ENCODE measurements at places on chromosomes 11 and 22.

DNA sequence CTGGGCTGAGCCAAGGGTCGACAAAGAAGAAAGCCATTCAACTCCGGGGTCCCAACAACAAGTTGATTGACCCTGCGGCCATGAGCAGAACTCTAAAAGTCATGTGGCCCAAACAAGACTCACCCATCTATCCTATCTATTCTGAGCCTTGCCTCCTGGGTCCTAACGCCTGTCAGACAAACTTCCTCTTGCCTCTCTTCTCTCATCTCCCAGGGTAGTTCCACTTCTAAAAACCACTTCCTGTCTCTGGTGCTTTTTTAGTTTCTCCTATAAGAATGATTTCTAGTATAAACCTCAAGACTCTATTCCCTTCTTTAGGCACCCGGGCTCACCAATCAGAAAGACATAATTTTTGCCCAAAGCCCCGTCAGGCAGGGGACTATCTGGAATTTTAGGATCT is 530.2 kb downstream of the DLG2 start:
- DNase-seq = no peak

DNA sequence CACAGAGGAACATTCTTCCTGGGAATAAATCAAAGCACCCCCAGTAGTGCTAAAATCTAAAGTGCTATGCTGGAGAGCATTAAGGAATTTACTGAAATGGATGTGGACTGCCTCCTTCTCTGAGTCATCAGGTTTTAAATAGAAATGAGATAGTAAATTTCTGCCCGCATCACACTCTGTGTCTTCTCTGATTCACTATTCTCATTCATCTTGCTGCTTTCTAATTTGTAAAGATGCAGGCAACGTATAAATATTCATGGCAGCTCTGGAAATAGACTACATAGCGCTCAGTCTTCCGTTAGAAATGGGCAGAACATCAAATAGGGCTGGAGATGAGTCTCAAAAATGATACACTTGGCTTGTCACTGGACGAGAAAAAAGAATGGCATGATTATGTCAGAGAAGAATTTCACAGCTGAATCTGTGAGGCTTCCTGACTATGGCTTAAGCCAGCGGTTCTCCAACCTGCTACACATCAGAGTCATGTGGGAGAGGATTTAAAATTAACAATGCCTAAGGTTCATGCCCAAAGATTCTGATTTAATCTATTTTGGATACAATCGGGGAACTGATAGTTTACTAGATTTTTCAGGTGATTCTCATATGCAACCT is 178.2 kb downstream of the LRRC4C start:
- no peak for DNase-seq

GRCh38 chr22:29300807-29301601 is 5.4 kb upstream of the GAS2L1 start:
- DNase-seq = no peak

DNA sequence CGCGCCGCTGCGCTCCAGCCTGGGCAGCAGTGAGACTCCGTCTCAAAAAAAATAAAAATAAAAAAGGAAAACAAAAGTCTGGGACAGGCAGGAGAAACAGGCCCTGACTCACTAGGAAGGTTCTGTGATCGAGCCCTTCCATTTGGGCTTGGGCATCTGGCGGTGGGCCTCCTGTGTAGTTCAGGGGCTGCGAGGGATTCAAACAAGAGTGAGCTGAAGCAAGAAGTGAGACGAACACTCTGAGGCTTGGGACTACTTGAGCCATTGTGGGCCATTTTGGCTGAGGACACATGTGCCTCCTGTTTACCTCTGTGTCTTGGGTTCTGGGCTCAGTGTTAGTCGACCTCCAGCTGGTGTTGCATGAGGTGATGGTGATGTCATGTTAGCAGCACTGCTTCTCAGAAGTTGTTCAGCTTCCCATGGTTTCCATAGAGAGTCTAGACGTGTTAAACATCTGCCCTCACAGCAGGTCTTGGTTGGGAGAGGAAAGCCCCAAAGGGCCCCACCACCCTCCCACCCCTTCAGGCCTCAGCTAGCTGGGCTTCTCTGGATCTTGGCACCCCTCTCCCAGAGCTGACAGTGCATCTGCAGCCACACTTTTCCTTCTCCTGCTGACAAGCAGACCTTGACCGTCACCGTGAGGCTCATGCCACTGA is 57.8 kb downstream of the MED15 start:
- peak; percentile 58 for DNase-seq

GRCh38 chr11:122642971-122643370 is 12.6 kb upstream of the UBASH3B start:
- no peak for DNase-seq

DNA sequence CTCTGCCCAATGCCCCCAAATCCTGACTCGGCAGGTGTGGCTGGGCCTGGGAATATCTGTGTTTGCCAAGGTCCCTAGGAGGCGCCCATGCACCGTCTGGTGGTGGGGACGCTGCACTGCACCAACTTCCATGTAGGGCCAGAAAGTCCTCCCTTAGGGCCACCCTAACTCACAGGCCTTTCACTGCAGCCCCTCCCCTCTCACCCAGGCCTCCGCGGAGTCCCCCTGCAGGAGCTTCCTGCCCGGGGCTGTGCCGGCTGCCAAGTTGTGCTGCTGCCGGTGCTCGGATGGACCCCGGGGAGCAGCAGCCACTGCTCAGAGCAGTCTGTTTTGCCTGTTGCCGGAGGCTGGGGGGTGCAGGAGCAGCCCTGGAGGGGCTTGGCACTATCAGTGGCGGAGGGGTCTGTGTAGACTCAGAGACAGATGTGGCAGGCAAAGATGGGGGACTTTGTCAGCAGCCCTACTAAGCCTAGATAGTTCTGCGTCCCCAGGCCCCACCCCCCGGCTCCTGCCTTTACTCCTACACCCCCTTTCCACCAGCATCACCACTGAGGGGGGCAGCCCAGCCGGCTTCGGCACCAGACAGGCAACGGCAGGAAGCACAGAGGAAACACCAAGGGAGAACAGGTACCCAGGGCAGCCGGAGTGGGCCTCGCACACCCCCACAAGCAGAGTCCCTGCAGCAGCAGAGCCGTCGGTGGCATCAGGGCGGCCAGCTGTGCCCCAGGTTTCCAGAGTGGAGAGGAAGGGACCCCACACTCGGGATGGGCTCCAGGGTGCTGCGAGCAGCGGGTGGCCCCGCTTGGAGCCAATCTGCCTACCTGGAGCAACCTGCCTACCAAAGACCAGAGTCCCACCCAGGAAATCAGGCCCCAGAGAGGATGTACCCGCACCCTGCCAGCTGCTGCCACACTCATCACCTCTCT is 124.3 kb downstream of the TRIM29 start:
- DNase-seq = no peak

DNA sequence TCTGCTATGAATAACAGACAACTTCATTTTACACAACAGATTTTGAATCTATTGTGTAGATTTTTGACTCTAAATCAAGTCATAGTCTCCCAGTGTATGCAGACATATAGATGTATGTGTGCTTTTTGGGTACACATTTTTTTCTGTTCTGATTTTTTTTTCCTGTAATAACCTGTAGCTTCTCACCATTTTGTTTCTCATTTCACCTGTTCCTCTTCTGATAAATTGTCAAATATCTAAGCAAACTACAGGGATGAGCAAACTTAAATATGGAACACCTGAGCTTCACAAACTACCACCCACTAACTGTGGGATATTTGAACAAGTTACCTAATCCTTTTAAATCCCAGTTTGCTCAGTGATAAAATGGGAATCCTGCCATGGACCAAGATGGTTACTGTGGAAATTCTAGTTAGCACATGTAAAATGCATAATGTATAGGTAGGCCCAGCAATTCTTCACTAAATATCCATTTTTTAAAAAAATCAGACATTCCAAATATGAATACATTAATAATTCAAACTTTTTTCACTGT is 15.7 kb downstream of the LGR4 start:
- DNase-seq = no peak

DNA sequence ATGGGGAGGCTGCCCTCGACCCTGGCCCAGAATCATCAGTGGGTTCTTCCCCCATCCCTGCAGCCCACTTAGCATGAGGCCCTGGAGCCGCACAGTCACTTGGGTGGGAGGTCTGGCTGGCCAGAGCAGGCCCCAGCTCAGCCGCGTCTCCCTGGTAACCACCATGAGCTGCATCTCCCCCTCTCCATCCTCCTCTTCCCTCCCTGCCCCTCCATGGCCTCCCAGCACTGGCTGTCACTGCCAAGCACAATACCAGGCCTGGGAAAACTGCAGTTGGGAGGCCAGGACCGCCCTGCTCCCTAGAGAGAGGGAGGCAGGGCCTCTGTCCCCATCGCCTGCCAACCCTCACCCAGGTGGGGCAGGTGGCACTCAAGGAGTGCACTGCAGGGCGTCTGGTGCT is 8.0 kb downstream of the CSDC2 start:
- DNase-seq = no peak

- no peak for DNase-seq
These were observed 402.8 kb downstream of the NXPE2 start for GRCh38 chr11:115080923-115081680.

GRCh38 chr11:125941619-125942611 is 3.9 kb upstream of the VSIG10L2 start:
- DNase-seq = no peak

GRCh38 chr11:65663639-65664200 is 1.0 kb upstream of the RELA start:
- DNase-seq = no peak

GRCh38 chr11:128886406-128887124 is 4.6 kb upstream of the KCNJ5 start:
- no peak for DNase-seq

GRCh38 chr11:93654226-93654625 is 7.3 kb upstream of the CEP295 start:
- no peak for DNase-seq

- DNase-seq = no peak
These were observed 10.8 kb downstream of the RPS6KA4 start for GRCh38 chr11:64369440-64370421.

DNA sequence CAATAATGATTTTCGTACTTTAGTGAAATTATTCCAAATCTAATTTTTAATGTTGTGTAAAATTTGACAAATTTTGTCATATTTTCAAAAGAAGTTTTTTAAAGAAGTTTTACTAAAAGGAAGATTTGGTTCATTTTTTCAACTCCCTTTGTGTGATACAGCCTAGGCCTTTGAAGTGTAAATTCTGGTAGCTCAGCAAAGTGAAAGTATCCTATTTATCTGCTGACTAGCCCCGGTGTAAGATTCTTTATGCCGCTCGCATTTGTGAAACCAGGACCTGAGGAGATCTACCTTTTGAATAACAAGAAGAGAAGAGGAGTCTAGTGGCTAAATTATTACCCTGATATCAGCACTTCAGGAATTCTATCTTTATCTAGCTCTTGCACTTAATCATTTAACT is 177.4 kb downstream of the JRKL start:
- no peak for DNase-seq

- DNase-seq = no peak
These were observed 6.0 kb upstream of the TMEM123 start for GRCh38 chr11:102458548-102458947.

- DNase-seq = peak; percentile 38
These were observed 81.6 kb downstream of the PDHX start for GRCh38 chr11:34997952-34998528.

DNA sequence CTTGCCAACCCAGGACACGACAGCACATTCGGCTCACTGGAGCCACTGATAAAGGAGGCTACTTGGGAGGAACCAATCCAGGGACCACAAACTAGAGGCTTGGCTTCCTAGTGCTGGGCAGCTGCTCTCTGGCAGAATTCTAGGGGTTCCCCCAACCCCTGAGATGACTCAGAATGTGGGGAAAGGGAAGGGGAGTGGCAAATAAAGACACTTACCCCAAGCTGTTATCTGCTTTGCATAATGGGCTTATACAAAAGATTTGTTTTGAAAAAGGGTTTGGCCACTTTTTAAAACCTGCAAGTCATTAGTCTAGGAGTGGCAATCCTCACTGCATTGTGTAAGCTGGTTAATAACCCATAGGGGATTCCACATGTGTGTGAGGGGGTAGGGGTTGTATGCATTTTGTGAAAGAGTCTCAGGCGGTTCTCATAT is 64.1 kb upstream of the LMO1 start:
- no peak for DNase-seq

GRCh38 chr22:49464037-49464436 is 363.6 kb downstream of the BRD1 start:
- DNase-seq = no peak

- no peak for DNase-seq
These were observed 11.3 kb upstream of the PIM3 start for GRCh38 chr22:49948958-49949913.

DNA sequence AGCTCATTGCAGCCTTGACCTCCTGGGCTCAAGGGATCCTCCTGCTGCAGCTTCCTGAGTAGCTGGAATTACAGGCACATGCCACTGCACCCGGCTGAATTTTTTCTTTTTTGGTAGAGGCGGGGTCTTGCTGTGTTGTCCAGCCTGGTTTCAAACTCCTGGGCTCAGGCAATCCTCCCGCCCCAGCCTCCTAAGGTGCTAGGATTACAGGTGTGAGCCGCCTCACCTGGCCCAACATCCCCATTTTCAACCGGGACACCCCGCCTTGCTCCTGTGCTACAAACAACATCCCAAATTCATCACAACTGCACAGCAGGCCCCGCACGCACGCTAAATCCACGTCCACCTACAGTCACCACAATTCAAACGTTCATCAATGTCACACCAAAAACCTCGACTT is 61.0 kb downstream of the ARFGAP3 start:
- DNase-seq = no peak

GRCh38 chr22:20268279-20269012 is at the start of gene RTN4R:
TSS of gene RTN4R (minus strand) at chr22:20268318. CDS start at chr22:20268092, 226 bp downstream.
- DNase-seq = peak; percentile 63

- DNase-seq = no peak
These were observed 11.2 kb downstream of the GAL start for GRCh38 chr11:68695531-68695930.

- no peak for DNase-seq
These were observed 28.1 kb downstream of the DRD4 start for GRCh38 chr11:665062-665703.

GRCh38 chr11:76436020-76436419 is 8.8 kb upstream of the EMSY start:
- no peak for DNase-seq

DNA sequence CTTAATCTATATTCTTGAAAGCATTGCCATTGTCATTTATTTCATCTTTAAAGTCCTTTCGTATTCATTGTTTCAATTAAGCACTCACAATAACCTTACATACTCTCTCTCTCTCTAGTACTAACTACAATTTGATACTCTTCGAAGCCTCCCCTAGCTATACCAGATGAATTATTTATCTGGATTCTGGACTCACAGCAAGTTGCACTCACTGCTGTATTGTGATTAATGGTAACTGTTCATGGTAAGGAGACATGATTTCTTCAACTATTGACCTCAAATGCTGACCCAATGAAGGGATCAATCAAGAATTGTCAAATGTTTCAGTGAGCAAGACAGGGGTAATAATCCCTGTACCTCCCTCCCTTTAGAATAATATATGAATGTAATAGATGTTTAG is 6.0 kb upstream of the OR52B6 start:
- DNase-seq = no peak

DNA sequence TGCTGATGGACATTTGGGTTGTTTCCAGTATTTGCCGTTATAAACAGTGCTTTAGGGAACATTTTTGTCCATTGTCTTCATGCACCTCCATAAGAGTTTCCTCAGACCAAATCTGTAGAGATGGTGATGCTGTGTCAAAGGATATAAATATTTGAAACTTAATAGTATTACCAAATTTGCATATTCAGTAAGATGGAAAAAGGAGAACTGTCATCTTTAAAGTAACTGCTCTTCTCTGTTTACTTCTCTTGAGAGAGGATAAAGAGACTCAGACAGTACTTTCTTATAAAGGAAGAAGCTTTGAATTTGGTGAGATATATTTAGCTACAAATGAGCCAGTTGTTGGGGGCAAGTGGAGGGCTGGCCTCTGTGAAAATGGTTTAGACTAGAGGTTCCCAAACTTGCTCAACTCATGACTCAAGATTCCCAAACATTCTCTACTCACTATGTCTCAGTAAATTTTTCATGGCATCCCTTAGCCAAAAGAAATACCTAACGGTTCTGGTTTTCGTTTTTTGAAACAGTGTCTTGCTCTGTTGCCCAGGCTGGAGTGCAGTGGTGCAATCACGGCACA is 26.2 kb downstream of the SHISA8 start:
- no peak for DNase-seq
